Type B pancreatic cell (in vitro differentiated cells): ENCODE measurements at places on chromosomes 5 and 9. TPM values are rescaled to one million over a fixed set of nuclear protein-coding genes. Genes with fewer than 3 reads are reported as not detected.

TXNDC8 gene
- not detected in 2 replicates for total RNA-seq

DNA sequence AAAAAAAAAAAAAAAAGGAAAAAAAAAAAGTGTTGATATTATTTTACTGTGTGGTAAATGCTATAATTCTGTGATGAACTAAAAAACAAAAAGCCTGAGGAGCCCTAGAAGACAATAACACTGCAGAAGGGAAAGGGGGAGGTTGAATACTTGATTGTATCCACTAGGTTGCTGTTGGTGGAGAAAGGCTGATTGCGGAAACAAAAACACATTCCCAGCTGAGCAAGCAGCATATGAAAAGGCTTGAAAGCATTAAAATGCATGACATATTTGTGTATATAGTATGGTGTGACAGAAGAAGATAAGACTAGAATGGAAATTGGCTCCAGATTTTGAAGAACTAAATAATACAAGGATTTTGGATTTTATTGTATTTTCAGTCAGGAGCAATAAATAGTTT, 8.9 kb downstream of the RABGAP1 start:
- no peak for DNase-seq
- no peaks in the 10 kb centered on the region for H3K27me3 ChIP-seq
- H3K36me3 ChIP-seq = peaks cover 5% of the 10 kb centered on the region
- H3K4me1 ChIP-seq = peaks cover 46% of the 10 kb centered on the region
- H3K27ac ChIP-seq = no peak overlapping the region
- no peak overlapping the region for H3K4me3 ChIP-seq

- no peaks in the 10 kb centered on the region for H3K36me3 ChIP-seq
- H3K4me1 ChIP-seq = peaks cover 18% of the 10 kb centered on the region
- H3K27ac ChIP-seq = no peak overlapping the region
- DNase-seq = no peak
- no peak overlapping the region for H3K4me3 ChIP-seq
Observed at GRCh38 chr5:42875785-42876374, 64.2 kb upstream of the SELENOP start.

DNA sequence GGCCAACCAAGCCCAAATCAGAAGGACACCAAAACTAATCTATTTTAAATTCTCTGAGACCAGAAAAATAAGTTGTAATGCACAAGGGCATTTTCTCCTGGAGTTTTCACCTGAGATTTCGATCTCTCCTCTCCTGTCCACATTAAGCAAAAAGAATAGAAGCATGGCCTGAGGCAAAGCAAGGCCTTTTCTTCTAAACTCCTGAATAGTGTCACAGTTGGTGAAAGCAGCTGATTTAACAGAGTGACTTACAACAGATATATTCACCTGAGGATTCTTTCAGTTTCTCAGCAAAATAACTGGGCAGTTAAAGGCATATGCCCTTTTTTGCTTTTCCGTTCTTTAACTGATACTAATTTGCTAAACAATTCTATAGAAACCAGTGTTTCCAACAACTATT, 547.7 kb downstream of the EFNA5 start:
- H3K4me1 ChIP-seq = peaks cover 20% of the 10 kb centered on the region
- no peak overlapping the region for H3K4me3 ChIP-seq
- H3K36me3 ChIP-seq = no peaks in the 10 kb centered on the region
- DNase-seq = no peak
- H3K27me3 ChIP-seq = no peaks in the 10 kb centered on the region

- H3K4me3 ChIP-seq = no peak overlapping the region
- no peak for DNase-seq
Observed at GRCh38 chr9:113910036-113910639, 34.0 kb downstream of the ZNF618 start.

DNA sequence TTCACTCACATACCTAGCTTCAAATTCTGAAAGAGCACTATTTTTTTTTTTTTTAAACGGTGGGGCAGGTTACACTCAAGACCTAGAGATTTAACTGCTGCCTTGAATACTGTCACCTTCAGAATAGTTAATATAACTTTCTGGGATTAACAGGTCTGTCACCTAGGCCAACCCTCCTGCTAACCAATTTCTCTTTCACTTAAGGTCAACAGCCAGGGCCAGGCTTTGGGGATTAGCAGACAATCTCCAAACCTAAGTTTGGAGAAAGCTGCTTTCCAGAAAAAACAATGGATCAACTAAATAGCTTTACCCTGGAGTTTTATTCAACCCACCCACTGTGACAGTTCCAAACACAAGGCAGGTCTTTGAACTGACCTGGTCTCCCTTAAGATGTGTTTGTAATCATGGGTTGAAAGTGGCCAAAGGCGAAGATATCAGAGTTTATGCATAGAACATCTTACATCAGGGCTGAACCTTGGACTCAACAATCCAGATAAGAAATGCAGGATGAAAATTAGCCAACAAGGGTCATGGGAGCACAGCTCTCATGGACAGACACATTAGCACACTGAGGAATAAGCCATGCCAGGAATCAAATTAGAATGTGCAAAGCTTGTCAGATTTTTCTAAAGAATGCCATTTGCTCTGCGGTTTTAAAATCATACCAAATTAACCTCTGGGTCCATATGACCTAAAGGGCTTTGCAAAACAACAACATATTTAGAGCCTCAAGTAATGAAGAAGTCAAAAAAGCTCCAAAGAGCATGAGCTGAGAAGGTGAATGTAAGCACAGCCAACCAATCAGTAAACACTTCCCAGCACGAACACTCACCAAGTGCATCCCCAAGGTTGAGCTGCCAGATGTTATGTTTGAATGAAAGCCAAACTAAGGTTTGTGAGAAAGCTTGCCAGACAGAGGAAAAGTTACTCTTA, 538.5 kb upstream of the DMAC1 start:
- no peak for DNase-seq
- H3K27me3 ChIP-seq = no peaks in the 10 kb centered on the region
- peaks cover 44% of the 10 kb centered on the region for H3K36me3 ChIP-seq
- no peak overlapping the region for H3K27ac ChIP-seq
- H3K4me1 ChIP-seq = peaks cover 3% of the 10 kb centered on the region

GRCh38 chr5:109876941-109877669, 187.4 kb downstream of the MAN2A1 start:
- no peaks in the 10 kb centered on the region for H3K36me3 ChIP-seq
- no peaks in the 10 kb centered on the region for H3K4me1 ChIP-seq
- no peaks in the 10 kb centered on the region for H3K27me3 ChIP-seq
- H3K27ac ChIP-seq = no peak overlapping the region
- H3K4me3 ChIP-seq = no peak overlapping the region
- DNase-seq = no peak

DNA sequence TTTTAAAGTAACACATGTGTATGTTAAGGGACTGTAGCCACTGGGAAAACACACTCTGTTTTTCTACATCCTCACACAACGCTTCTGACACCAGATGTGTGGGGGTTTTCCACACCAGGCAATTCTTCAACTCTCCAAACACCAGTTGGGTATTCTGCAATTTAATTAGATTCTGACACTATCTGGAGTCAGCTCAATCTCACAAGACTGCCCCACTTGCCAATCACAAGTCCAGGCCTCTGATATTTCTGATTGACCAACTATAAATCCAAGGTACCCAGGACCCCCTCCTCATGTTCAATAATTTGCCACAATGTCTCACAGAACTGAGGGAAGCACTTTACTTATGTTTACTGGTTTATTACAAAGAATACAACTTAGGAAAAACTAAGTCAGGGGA, 60.5 kb upstream of the CTXN3 start:
- H3K4me3 ChIP-seq = no peak overlapping the region
- H3K27me3 ChIP-seq = no peaks in the 10 kb centered on the region
- no peaks in the 10 kb centered on the region for H3K36me3 ChIP-seq
- H3K27ac ChIP-seq = no peak overlapping the region
- DNase-seq = no peak
